Stimulated activated CD4-positive, alpha-beta T cell treated with anti-CD3 and anti-CD28 coated beads, Interleukin-2, amount 100 ng/mL, for 48 hours (primary cell): ENCODE measurements at places on chromosomes 3 and 15.

GRCh38 chr3:49026536-49026935 is 2.7 kb downstream of the IMPDH2 start:
- DNase-seq, result no peak

- no peak for DNase-seq
These were observed 1.1 kb downstream of the RIOX2 start for GRCh38 chr3:97970956-97971620.

DNA sequence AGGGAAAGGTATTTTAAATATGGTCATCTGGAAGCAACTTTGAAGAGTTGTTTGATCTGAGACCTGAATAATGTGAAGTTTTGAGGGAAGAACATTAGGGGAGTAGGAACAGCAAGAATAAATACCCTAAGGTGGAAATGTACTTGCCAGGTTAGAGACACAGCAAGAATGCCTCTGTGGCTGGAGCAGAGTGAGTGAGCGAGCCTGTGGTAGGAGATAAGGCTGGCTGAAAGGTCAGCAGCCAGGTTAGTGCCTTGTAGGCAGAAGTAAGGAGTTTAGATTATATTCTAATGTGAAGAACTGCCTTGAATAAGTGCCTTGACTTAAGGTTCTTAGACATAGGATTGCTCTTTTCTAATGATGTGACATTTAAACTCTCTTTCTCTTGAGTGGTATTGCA is 18.3 kb downstream of the LRRC49 start:
- DNase-seq, result no peak

GRCh38 chr3:192068464-192069254 is 607.7 kb downstream of the PYDC2 start:
- no peak for DNase-seq

DNA sequence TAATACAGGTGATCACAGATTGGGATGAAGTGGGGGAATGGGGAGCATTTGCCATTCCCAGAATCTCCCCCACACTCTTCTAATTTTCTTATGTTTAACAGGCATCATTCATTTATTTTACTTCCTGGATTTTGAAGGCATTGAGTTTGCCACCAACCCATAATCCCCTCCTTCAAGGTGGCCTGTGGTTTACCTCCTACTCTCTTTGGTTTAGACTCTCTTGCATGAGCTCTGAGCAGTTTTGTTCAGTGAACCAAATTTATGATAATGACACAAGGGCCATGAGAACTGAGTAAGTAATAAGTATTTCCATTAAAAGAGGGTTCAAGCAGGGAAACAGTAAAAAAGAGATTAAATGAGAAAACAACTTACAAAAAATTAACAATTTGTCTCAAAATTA is 703.1 kb upstream of the CFAP20DC start:
- no peak for DNase-seq

DNA sequence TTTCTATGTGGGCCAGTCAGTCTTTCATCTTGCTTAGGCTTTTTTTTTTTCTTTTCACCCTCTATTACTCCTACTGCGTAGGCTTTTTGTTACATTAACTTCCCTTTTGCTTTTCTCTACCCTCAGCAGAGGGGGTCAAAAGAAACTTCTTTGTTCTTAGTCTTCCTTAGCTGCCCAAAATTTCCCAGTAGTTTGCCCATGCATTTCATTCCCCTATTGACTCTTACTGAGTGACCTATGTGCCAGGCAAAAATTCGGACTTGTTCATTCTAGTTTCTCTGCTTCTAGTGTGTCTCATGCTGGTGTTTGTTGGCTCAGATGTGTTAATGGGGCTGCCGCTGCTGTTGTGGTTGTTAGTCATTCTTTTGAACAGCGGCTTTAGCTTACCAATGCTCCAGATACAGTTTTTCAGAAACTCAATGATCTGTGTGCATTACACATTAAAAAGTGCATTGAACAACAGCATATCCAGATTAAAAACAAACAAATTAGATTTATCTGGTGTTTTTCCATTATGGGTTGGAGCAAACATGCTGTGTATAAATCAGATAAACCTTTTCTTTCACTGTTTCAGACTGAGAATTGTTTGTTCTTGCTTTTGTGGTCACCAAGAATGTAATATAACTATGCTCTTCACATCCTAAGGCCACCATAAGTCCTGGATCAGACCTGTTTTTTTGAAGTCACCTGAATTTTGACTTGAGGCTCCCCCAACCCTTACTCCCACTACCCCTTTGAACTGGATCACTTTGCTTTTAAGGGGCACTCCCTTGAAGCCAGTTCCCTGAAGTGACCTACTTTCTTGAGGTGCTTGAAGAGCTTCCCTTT is 43.1 kb downstream of the PDE8A start:
- no peak for DNase-seq

GRCh38 chr3:157239082-157239704 is 79.2 kb upstream of the CCNL1 start:
- DNase-seq, result peak; percentile 74

DNA sequence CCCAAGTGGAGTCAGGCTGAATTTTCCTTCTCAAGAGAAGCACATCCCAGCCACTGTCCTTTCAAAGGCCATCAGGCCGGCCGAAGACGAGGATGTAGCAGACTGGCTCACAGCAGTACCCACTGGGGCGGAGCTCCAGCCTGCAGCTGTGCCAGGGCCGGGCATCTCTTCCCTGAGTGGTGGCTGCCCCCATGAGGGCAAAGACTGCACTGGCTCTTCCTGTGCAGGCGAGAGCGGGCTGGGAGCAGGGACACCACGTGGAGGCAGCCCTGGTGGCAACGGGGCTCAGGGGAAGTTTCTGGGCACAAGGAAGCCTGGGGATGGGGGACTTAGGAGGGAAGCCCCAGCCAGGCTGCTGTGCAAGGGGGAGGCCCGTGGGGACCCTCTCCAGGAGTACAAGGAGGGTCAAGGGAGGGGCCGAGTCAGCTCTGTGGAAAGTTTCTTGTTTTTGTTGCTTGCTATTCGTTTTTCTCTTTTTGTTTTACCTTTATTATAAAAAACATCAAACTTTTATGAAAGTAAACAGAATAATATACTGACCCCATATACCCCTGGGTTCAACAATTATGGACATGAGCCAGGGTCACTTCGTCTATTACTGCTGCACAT is 66.1 kb downstream of the RPN1 start:
- DNase-seq, result peak; percentile 43

DNA sequence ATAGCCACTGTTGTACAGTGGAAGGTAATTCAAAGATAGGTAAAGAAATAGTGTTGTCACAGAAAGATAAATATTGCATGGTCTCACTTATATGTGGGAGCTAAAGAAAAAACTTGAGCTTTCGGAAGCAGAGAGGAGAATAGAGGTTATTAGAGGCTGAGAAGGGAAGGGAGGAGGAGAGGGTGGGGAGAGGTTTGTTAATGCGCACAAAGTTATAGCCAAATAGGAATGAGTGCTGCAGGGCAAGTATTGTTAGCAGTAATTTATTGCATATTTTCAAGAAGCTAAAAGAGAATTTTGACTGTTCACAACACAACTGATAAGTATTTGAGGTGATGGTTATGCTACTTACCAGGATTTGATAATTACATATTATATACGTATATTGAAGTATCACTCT is 154.2 kb downstream of the GABRG3 start:
- DNase-seq, result no peak

DNA sequence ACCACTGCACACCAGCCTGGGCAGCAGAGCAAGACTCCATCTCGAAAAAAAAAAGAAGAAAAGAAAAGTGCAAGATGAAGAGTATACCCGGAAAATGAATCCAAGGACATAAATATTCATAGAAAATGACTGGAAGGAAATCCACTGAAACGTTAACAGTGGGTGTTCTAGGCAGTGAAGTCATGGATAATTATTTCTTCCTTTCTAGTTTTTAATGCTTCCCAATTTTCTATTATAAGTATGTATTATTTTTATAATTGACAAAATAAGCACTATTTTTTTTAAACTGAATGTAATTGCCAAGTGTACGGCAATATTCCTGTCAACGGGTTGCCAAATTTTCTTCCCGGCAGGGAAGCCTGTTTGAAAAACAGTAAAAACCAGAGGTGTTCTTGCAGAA is 37.4 kb upstream of the MGLL start:
- DNase-seq, result no peak

GRCh38 chr3:25381083-25381482 is 47.0 kb upstream of the RARB start:
- DNase-seq, result no peak

DNA sequence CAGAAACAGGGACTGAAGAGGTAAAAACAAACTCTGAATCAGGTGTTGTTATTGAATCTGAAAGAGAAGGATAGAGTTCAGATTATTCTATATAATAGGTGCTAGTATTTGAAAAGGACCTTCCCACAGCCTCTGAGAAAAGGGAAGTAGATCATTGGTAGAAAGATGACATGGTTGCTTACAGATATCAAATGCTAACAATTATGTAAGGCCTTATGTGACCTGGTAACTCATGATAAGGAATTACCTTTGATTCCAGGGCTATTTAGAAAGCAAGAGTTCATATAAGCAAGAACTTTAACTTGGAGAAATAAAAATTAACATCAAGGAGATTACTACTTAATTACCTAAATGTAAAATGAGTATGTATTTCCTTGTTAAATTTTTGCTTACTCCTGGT is 7.6 kb downstream of the SLC27A2 start:
- DNase-seq, result no peak

- DNase-seq, result no peak
These were observed 31.5 kb downstream of the SPTSSB start for GRCh38 chr3:161339517-161340500.

DNA sequence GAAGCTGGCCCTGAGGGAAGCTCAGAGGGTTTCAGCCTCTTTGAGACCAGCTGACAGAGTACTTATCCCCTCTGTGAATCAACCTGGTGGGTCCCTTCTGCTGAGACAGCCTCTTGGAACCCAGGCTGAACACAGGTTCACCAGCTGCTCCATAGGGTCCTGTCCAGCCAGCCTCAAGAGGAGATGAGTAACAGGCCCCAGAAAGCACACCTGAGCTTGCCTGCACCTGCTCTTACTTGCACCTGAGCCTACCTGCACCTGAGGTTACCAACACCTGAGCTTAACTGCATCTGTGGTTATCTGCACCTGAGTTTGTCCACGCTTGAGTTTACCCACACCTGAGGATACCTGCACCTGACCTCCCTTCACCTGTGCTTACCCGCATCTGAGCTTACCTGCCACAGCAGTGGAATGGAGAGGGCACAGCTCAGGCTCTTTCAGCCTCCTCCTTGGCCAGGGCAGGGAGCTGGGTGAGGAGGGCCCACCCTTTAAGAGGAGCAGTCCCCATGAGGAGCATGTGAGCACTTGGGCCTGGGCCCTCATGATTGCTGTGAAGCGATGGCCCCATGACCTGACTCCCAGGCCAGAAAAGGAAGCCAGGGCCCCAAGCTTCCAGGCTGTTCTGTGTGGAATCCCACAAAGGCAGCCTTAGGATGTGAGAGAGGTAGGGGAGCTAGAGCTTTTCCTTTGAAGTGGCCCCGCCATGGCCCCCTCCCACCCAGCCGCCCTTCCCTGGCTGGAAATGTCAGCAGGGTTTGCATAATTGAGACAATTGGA is at the start of gene TRPM1:
TRPM1 (minus strand) TSS at position 464 of the 777 bp plus-strand sequence. CDS start 20,370 bp downstream, outside the sequence.
- no peak for DNase-seq

DNA sequence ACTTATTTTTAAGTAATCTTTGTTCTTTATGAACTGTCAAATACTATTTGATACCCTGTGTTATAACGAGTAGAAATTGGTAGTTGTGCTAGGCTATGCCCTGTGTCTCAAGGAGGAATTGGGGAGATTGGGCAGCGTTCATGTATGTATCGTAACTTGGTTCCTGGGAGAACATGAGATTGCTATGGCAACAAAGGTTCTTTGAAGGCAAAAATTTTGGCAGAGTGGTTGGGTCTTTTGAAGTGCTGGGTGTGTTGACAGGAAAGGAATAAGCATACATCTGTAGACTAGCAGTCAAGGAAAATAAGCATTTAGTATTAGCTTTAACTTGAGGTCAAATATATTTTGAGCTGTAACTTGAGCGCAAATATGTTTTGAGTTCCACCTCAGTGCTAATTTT is 45.3 kb downstream of the TCF12 start:
- no peak for DNase-seq

GRCh38 chr3:123424321-123424998 is 24.4 kb downstream of the ADCY5 start:
- no peak for DNase-seq

DNA sequence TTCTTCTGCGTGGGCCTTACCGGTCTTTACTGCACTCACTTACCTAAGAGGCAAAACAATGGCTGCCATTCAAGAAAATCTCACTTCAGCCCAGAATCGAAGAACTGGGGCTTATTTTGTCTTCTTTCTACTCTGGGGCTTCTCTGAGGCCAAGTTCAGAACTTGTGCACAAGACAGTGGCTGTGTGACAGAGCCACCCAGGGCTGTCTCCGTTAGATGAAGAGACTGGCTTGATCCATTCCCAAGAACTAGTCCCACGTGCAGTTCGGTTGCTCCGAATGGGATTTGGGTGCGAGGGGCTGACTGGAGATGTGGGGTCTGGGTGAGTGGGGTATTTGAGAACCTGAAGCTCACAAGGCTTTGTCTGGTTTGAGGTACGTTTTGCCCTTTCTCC is 795 bp upstream of the TCF12 start:
- no peak for DNase-seq

DNA sequence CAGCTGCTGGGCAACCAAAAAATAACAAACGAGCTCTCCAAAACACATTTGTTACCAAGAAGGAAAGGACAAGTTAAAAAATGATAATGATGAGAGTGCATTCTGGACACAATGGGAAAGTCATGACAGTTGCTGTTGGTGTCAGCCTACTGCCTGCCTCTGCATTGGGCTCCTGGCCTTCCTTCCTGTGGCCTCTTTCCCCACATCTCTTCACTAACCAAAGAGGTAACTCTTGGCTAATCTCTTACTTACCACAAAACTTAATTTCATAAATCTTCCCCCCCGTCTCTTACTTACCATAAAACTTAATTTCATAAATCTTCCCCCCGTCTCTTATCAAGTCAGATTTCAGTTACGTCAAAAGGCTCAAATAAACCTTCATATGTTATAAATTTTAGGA is 58.6 kb downstream of the AGTR1 start:
- DNase-seq, result no peak

GRCh38 chr15:57079446-57079845 is 161.0 kb downstream of the TCF12 start:
- no peak for DNase-seq

GRCh38 chr15:72319985-72320671 is at the start of gene CELF6:
Gene CELF6 (minus strand): TSS chr15:72320157. CDS start chr15:72319874, 283 bp downstream.
- DNase-seq, result peak; percentile 48

- DNase-seq, result no peak
These were observed 46.5 kb downstream of the FRMD5 start for GRCh38 chr15:44148580-44148979.

DNA sequence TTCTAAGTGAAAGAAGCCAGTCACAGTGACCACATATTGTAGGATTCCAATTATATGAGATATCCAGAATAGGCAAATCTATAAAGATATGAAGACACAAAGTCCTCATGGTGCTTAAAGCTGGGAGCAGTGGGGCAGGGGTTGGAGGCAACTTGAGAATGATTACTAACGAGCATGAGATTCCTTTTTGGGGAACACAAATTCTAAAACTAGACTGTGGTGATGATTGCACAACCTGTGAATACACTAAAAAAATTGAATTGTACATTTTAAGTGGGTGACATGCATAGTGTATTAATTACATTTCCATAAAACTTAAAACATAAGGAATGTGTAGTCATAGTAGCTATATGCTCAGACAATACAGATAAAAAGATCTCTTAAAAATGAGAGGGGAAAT is 103.2 kb downstream of the DPH6 start:
- DNase-seq, result no peak

- DNase-seq, result no peak
These were observed 1.6 kb upstream of the TPM1 start for GRCh38 chr15:63040954-63041353.

GRCh38 chr15:68802373-68802772 is 18.3 kb downstream of the ANP32A start:
- no peak for DNase-seq

GRCh38 chr15:52164631-52165265 is 26.4 kb downstream of the GNB5 start:
- DNase-seq, result no peak
